ENCODE measurements at places on chromosomes 7 and 10. TPM values are rescaled to one million over a fixed set of nuclear protein-coding genes. Genes with fewer than 3 reads are reported as not detected.

GRCh38 chr7:113763226-113763625 lies 155.6 kb downstream of the PPP1R3A start:
- no peak for DNase-seq

DNA sequence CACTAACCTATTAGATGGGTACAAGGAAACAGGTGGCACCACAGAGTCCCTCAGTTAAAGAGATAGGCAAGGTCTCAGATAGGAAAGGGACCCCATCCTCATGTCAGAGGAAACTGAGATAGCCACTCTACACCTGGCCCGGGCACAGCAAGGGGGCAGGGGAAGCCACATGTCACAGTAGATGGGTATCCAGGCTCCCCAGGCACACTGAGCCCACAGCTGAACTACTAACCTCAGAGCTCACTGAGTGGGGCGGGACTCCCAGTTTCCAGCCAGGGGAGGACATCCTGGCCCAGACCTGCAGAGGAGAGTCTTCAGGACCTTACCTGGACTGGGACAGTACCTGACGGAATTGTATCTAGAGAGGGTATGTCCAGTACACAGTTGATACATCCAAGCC lies 3.7 kb upstream of the CDHR1 start:
- DNase-seq: peak; percentile 55

- no peak for DNase-seq
These were observed 14.9 kb upstream of the MPP7 start for GRCh38 chr10:28317760-28318159.

GRCh38 chr10:29026802-29027580 lies 261.9 kb upstream of the LYZL1 start:
- no peak for DNase-seq

DNA sequence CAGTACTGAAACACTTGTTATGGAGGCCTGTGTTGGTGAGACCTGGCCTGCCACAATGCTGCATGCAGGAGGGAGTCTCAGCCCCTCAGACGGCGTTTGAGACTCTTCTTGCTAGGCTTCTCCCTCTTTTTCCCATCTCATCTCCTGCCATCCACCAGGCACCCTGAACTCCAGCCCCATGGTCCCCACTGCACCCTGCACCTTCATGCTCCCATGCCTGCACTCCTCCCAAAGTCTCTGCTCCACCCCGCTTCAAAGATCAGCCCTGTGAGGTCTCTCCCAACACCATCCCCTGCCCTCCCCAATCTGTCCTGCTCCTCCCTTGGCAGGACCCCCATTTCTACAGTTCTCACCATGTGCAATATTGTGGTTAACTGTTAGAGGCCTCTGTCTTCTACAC lies 61.7 kb downstream of the VOPP1 start:
- DNase-seq: no peak

GRCh38 chr10:69685802-69686585 lies 55.9 kb downstream of the FAM241B start:
- DNase-seq: no peak

- DNase-seq: no peak
These were observed 459.0 kb upstream of the STEAP1 start for GRCh38 chr7:89695241-89695640.

- no peak for DNase-seq
These were observed 69.0 kb upstream of the LRRC17 start for GRCh38 chr7:102843850-102844249.

DNA sequence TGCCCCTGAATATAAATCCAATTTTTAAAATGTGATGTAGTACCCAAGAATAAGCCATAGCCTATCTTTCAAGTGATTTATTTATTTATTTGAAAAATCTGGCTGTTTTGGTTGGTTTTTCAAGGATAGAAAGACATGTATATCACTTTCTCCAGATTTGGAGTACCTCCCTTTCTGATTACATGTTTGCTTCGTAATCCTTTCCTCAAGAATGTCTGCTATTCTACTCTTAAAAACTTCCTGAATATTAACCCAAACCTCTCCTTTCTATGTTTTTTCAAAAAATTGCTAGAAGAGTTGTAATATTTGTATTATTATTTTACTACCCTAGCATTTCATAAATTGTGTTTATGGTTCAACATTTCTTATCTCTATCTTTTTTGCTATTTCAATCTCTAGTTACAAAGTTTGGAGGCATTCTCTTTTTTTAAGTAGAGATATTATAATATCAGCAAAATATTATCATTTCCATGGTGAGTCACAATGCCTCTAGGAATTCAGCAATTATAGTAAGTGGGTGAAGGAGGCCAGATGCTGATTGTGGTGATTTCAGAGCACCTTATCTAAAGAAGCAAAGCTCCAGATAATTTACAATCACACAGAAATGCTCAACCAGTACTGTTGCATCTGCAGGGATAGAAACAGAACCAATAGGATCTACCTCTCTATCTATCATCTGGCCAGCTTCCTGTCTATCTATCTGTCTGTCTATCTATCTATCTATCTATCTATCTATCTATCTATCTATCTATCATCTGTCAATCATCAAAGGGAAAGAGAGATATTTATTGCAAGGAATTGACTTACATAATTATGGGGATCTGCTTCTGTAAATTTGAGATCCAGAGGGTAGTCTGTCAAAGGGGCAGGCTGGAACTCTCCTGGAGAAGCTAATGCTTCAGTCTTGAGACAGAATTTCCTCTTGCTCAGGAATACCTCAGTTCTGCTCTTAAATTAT lies 412.5 kb upstream of the SEMA3C start:
- DNase-seq: no peak

- no peak for DNase-seq
These were observed 43.6 kb downstream of the SYPL1 start for GRCh38 chr7:106068538-106068961.

DNA sequence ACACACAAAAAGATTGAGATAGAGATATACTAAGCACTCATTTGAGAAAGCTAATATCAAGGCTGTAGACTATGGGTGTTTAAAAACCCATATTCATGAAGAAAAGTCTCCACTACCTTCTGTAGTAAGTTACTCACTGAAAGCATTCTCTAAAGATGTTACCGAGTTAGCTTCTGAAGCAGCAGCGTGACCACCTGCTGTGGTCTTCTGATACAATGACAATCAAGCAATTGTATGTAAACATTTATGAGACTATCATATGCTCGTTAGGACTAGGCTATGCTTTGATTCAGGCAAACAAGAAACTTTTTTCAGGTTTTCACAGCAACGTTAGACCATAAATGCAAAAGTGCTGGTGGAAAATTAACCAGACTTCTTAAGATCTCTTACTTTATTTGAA lies 11.2 kb downstream of the RHOBTB1 start:
- no peak for DNase-seq

GRCh38 chr7:78080241-78080640 lies 281.7 kb downstream of the PHTF2 start:
- no peak for DNase-seq

DNA sequence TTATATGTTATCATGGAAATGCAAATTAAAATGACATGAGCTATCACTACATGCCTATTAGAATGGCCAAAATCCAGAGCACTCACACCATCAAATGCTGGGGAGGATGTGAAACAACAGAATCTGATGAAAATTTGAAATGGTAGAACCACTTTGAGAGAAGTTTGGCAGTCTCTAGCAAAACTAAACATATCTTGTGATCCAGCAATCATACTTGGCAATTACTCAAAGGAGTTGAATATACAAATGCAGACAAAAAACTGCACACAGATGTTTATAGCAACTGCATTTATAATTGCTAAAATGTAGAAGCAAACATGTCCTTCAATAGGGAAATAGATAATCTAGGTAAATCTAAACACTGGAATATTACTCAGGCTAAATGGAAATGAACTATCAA lies 1164.9 kb downstream of the DNAJB9 start:
- no peak for DNase-seq

DNA sequence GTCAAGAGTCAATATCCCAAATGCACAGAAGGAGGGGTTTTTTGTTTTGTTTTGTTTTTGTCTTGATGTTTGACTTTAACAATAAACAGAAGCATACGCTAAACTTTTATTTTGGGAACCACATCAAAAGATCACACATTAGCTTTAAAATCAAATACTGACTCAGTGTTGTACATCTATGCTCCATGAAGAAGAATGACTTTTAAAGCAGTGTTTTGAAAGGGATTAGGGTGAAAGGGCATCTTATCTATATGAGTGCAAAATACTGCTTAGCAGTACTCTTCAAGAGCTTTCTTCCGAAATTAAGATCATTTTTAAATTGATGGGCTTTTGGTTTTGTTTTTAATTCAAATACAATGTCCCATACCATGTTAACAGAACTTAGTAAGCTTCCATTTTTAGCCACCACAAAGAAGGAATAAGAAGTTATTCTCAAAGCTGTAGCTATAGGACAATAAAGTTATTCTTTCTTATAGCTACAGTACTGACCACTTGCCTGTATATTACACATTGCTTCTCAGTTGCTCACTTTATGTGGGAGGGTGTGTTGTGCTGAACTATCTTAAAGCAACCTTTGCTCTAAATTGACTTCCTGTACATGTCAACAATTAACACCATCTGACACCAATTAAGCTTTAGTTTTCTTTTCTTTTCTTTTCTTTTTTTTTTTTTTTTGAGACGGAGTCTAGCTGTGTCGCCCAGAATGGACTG lies 144.3 kb upstream of the KAT6B start:
- no peak for DNase-seq

DNA sequence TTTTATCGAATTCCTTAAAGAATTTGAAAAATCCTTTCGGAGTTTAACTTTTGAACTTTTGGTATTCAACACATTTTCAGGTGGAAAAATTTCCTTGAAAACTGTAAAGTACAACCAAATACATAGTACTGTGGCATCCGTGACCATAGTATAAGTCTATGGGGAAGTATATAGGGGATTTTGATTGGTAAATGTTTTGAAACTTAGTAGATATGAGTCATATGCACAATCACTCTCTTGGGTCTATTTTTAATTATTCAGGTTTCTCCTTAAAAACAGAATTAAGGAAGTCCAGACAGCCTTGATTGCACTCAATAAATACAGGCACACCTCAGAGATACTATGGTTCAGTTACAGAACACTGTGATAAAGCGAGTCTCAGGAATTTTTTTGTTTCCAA lies 64.2 kb downstream of the AVL9 start:
- DNase-seq: no peak

GRCh38 chr10:30784524-30784896 lies 155.0 kb upstream of the LYZL2 start:
- no peak for DNase-seq

DNA sequence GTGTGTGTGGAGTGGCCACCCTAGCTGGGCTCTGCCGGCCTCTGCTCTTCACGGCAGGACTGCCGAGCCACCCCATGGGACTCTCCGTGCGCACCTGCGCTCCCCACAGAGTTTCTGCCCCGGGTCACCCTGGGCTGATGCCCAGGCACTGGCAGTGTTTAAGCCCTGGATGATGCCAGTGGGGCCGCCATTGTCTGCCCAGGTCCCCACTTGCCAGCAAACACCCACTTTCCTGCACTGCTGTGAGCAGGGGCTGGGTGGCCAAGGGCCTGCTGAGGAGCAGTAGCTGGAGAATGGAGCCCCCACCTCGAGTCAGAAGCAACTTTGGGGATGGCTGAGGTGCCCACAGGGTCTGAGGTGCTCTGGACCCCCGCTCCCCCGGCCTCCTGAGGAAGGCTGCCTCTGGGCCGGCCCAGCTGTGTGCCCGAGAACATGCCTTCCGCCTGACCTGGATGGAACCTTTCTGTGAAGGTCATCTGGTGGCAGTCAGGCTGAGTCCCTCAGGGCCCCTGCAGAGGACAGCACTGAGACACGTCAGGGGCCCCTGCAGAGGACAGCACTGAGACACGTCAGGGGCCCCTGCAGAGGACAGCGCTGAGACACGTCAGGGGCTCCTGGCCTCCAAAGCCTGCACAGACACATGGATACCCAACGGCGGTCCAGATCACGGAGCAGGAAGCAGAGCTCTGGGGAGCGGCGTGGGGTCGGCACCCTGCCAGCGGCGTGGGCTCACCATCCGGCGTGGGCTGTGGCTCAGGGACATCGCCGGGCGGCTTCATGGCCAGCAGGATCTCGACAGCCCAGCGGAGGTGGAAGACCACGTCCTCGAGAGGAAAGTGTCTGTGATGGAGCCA lies 62.0 kb downstream of the CFAP46 start:
- DNase-seq: peak; percentile 43

GRCh38 chr10:129505500-129506075 lies 38.5 kb downstream of the MGMT start:
- DNase-seq: no peak

DNA sequence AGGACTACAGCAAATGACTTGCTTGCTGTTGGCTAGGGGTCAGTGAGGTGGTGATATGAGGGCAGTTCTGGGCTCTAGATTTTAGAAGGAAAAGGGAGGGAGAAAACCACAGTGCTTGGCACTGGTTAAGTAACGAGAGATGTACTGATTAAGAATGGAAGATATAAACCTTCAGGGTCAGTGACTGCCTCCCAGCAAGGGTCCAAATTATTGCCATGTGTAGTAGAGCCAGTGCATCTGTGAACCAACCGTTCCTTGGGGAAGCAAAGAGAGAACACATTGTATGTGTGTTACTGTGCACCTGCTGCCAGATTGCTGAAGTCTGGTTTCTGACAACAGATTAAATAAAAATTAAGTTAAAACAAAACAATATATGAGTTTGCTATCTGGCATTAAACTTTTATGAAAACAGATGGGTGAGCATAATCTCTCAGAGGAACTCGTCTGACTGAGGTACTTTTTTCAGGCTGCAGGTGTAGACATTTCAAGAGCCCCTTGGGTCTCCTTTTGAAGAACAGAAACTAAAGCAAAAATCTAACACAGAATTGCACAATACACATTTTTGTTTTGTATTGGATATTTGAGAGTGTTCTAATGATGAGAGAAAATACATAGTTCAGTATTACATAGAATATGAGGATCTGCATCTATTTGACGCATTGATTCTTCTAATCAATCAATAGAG lies 1120.6 kb downstream of the SORCS3 start:
- DNase-seq: no peak

DNA sequence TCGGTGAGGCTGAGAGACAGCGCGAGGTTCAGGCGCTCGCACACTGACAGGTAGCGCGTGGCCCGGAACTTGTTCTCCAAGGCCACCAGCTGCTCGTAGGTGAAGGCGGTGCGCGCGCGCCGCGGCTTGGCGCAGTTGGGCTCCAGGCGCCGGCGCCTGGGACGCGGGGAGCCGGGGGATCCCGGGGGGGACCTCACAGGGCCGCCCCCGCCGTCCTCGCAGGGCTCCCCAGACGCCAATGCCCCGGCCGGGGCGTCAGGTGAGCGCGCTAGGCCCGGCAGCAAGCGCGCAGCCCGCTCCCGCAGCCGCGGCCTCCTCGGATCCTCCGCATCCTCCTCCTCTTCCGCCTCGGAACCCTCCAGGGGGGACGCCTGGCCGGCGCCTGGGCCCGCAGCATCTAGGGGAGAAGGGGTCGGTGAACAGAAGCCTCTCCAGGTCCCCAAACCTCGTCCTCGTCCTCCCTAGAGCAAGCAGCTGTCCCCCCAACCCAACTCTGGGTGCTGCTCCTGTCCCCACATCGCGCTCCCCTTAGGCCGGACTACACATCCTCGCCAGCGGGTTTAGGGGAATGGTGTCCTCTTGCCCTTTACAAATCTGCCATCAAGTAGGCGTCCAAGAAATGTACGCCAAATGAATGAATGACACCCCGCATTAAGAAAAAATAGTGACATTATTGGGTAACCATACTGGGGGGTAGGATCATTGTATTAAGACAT lies 1.9 kb downstream of the NKX1-2 start:
- no peak for DNase-seq

GRCh38 chr7:108268200-108268820 lies 138.1 kb upstream of the LAMB4 start:
- DNase-seq: no peak

GRCh38 chr10:94035982-94036765 lies 42.4 kb downstream of the PLCE1 start:
- DNase-seq: no peak

GRCh38 chr7:43877968-43878864 lies 8.9 kb upstream of the MRPS24 start:
- DNase-seq: no peak

The ITPRID1 gene
- total RNA-seq: 4.6 TPM

The PTPRZ1 gene
- 47.4 TPM for total RNA-seq

The HMX2 gene
- not detected for total RNA-seq

The MSMB gene
- total RNA-seq: 4.5 TPM

The HOXA10 gene
- total RNA-seq: 8.9 TPM
